ENCODE measurements at places on chromosomes 2 and 18.

DNA sequence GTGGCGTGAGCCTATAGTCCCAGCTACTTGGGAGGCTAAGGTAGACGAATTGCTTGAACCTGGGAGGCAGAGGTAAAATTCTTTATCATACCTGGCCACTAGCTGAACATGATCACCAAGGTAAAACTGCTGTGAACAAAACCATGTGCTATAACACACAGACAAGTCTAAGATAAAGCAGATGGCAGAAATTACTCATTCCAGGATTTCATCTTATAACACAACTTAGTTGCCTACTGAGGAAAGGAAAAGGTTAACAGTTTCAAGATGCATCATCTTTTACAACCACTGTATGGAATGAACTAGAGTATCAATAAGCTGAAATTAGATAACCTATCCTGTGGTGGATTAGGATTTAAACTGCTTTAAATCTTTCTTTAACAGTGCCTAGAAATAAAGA, 8.3 kb downstream of the ARL5A start:
- DNase-seq, result no peak

- DNase-seq, result no peak
Observed at GRCh38 chr2:37827911-37828511, 97.1 kb upstream of the RMDN2 start.

DNA sequence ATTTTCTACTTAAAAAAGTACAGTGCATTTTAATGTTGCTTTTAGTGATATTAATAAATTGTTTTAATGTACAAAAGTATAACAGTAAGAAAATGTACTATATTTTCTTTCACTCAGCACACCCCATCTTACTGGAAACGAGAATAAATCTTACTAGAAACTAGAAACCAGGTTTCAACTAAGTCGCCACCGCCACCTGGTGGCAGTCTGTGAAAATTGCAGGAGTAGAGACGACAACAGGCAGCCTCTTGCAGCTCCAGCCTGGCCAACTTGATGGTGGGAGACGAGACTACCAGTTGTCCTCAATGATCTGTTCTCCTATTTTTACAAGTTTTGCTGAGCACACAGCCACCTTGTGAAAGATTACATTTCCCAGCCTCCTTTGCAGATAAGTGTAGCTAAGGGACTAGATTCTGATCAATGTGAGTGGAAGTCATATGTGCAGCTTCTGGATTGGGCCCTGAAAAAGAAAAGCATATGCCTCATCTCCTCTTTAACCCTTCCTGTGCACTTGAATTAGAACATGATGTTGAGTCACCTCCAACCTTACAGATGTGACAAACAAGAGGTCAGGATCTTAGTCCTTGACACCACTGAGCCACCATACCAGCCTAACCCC, 8.7 kb downstream of the OTOF start:
- DNase-seq, result no peak

DNA sequence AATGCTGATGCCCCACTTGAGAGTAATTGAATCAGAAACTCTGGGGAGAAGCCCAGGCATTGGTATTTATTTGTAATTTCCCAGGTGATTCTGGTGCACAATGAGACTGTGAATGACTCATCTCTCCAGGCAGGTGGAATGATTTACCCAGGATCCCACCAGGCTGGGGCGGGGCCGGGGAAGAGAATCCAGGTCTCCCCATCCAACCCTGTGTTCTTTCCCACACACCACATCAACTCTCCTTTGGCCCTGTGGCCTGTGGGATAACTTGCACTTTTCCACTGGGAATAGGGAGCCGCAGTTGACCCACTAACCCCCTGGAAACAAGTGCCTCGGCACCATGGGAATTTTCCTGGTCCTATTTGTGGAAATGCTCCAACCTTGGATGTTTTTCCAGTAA, 409.8 kb downstream of the ZNF521 start:
- DNase-seq, result no peak

DNA sequence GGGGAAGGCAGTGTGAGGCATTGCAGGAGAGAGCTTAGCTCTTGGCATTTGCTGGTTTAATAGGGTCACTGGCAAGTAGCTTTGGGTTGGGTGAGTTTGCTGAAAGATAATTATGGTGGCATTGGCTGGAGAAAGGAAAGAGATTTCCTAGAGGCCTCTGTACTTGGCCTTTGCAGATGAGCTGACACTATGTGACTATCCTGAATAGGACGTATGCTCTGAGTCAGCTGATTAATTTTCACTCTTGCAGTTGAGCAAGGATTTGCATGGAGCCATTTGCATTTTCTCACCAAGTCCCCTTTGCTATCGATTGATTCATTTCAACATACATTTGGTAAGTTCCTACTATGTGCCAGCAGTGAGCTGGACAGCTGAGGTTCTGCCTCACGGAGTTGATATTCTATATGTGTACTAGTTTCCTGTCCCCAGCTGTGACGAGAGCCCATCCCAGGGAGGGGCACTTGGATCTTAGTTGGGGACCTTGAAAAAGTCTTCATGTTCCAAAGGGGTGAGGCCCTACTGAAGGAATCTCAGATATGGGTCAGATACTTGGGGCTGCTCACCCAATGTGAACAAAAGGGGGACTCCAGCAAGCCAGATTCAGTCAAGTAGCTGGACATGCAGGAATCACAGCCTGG, 245.7 kb downstream of the LOXHD1 start:
- no peak for DNase-seq

- no peak for DNase-seq
Observed at GRCh38 chr2:55302241-55302640, 33.2 kb upstream of the MTIF2 start.

- DNase-seq, result no peak
Observed at GRCh38 chr2:159010963-159011362, 42.5 kb downstream of the TANC1 start.

GRCh38 chr2:54672590-54673456, 50.6 kb upstream of the EML6 start:
- DNase-seq, result peak; percentile 55

- DNase-seq, result no peak
Observed at GRCh38 chr2:189146553-189146952, 33.0 kb downstream of the COL5A2 start.
